HuH-7.5 (cell line): ENCODE measurements at places on chromosomes 2 and 18.

DNA sequence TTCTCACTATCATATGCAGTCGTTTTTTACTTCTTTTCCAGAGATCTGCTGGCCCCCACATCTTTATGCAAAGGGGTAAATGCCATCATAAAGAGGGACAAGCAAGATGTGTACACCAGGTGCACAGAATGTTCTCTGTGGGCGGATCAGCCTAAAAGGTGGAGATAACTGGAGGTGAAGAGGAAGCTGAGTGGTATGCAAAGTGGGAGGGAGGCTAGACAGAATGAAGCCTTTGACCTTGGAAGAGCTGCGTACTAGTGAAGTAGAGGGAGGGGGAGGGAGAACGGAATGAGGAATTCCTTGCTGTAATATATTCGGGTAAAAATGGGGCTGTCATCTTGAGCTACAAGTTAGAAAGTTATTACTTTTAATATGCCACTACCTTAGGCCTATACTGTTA, 287.5 kb upstream of the VRK2 start:
- DNase-seq = no peak

DNA sequence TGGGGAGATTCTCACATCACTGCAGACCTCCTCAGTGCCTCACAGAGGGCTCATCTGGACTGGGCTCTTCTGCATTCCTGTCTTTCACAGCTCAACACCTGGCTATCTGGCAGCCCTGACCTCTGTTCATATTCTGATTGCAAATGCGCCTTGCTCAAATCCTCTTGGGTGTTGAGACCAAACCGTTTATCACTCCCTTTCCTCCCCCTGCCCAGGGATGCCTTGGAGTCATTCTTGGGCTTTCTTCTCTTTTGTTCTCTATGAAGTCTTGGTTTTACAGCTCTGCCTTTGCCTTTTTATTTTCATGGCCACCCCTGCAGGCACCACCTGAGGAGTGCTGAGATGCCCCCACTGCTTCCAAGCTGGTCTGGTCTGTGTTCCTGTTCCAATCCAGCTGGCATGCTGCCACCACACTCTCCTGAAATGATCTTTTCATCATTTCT, 26.3 kb downstream of the TUBB6 start:
- DNase-seq = no peak

DNA sequence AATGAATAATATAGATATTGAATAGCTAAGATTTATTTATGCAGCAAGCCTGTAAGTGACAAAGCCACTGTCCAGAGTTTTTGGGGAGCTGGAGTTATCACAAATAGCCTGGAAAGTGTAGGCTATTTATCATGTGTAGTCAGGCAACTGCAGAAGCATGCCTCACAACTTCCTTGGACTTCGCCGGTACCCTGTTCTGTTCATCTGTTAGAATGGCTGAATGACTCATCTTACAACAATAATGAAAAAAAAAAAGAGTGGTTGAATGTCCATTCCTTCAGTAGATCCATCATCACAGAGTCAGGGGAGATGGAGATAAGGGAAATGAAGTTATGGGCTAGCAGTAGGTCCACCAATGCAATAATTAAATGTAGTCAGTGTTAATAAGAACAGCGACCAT, 24.0 kb upstream of the ATP5MC3 start:
- DNase-seq = no peak

- DNase-seq = peak; percentile 18
Observed at GRCh38 chr2:216283038-216283900, 89.0 kb downstream of the MARCHF4 start.

GRCh38 chr2:153476816-153477635, 1.5 kb downstream of the RPRM start:
- peak; percentile 20 for DNase-seq

DNA sequence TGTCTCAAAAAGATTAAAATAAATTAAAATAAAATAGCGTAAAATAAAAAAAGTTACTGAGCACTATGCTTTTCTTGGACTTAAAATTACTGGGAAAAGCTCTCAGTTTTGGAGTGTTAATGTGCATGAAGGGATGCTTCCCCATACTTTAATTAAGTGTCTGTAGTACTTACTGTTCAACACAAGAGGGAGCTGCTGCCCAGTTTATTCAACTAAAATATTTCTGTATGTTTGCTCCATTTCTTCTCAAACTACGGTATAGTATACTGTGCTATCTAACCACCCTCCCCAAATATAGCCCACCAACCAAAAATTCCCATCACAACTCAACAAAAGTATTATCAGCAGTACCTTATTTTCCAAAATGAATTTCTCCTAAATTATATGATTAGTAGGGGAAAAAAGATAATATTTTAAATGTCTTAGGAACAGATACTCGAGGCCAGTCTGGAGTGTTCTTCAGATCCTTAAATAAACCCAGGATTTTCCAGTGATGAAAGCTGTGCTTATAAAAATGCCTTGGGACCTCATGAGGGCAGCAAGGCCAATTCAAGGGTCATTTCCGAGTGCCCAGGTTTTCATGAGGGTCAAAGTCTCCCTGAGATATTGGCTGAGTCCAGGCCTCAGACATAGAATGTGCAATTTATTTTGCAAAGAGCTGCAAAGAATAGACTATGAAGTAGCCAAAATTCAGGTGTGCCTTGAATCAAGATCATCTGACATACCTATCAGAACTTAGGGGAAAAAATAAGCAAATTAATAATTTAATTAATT, 64.1 kb downstream of the CHRNA1 start:
- DNase-seq = peak; percentile 61

DNA sequence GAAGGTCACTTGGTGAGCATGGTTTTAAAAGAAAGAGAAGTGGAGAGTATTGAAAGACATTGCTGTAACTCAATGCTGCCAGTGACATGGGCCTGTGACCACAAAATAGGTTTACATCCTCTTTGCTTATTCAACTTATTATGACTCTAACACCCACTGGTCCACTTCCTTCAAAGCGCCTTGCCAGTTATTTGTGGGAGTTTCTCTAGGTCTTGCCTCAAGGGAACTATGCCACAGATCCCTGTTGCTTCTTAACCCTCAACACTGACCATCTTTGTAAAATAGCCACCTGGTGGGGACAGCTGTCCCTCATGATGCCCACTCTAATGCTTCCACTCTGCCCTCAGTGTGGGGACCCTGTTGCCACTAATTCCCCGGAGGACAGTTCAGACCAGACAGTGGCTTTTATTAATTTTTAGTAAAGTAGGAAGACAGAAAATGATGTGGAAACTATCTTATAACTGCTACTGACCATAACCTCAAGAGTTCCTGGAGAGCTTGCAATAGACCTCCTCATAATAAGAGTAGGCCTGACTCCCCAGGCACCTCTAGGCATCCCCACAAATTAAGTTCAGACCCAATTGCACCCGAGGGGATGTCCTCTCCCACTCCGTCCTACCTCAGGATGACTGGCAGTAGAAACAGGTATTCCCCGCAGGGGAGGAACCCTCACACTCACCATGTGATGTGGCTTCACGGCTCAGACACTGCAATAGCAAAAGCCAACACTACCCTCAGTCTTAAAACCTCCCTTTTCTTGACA, 31.3 kb upstream of the SLC25A52 start:
- DNase-seq = no peak

DNA sequence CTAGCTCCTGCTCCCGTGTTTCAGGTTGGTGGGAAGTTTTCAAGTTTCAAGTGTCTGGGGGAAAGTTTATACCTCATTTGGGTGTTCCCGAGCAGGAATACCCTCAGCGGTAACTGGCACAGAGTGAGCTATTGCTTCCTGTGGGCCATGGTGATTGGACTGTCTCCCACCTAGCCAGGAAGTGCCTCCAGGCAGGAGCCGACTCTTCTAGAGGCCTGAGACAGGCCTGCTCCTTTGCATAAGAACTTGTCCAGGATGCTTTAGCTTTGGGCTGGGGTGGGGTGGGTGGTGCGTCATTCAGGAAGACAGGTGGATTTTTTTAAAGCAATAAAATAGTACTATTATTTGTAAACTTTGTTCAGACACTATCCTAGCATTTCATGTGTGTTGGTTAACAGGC, 23.5 kb upstream of the DNMT3A start:
- no peak for DNase-seq

DNA sequence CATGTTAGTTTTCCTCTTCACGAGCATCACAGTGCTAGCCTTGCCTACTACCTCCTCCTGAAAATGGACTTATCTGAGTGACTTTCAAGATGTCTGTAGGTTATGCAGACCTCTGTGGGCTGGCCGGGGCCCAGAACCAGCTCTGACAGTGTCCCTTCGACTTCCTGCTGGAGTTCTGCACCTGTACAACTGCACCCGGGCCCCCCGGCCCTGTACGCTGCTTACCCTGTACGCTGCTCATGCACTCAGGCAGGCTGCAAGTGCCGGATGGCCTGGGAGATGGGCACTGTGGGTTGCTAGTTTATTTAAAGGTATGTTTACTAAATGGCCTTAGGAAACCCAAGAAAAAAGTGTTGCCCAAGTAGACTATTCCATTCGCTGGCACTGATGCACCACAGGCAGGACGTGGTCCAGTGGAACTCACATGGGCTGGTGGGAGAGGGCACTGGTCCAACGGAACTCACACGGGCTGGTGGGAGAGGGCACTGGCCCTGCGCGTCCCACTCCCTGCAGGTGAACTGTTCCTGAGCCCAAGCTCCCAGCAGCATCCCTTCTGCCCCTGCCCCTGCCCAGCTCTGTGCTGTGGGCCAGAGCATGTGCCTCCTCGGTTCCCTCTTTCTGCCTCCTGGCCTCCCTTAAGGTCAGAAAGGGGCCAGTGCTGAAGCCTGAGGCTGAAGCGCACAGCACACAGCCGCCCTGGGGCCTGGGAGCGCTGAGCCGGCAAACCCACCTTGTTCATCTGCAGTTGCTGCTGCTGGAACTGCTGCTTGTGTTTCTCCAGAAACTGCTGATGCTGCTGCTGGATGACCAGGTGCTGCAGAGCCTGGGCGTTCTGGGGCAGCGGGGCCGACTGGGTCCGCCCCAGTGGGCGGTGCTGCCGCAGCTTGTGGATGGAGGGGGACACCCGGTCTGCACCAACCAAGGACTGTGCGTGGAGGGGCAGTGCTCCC, 274.8 kb downstream of the HDAC4 start:
- DNase-seq = no peak

DNA sequence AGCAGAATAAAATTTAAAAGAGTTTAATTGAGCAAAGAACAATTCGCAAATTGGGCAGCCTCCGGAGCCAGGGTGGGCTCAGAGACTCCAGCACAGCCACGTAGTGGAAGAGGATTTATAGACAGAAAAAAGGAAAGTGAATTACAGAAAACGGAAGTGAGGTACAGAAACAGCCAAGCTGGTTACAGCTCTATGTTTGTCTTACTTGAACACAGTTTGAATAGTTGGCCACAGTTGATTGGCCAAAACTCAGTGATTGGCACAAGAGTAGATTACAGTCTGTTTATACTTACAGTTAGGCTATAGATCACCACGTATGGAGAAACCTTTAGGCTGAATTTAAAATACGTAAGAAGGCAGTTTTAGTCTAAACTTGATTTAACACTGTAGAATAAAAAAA, 78.8 kb upstream of the NEDD4L start:
- DNase-seq = no peak

- DNase-seq = no peak
Observed at GRCh38 chr2:128821010-128821409, 502.3 kb upstream of the HS6ST1 start.

- DNase-seq = no peak
Observed at GRCh38 chr2:119407430-119408220, 24.0 kb upstream of the TMEM37 start.

DNA sequence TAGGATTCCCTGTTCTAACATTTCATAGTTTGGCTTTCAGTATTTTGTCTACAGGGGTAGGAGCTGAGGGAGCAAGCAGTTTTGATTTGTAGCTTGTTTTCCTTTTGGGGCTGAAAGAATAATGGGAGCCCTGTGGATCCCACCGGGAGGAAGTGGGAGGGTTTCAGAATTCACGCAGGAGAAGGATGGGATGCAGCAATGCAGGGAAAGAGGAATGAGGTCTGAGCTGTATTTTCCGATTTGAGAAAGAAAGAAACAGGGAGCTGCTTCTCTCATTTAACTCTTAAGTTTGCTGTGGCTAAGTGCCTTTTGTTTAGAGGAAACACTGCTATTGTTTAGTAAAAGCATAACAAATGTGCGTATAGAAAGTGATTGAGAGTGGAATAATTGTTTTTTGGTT, 141.0 kb downstream of the ADCYAP1 start:
- no peak for DNase-seq

DNA sequence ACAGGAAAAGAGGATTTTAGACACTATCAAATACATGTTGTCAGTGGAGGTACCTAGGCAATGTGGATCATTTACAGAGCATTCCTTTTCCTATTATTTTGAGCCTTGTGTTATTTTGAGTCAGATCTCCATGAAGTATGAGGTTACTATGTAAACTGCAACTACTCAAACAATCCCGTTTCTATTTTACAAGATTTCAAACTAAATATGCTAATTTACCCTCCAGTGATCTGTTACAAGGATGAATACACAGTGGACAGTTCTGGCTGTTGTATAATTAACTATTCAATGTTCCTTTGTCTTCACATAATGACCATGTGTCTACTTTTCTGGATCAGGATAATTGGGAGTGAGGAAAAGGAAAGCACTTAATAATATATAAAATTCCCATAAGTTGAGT, 4.6 kb downstream of the HOXD1 start:
- DNase-seq = no peak

GRCh38 chr2:36965206-36965605, 1.1 kb downstream of the STRN start:
- no peak for DNase-seq

DNA sequence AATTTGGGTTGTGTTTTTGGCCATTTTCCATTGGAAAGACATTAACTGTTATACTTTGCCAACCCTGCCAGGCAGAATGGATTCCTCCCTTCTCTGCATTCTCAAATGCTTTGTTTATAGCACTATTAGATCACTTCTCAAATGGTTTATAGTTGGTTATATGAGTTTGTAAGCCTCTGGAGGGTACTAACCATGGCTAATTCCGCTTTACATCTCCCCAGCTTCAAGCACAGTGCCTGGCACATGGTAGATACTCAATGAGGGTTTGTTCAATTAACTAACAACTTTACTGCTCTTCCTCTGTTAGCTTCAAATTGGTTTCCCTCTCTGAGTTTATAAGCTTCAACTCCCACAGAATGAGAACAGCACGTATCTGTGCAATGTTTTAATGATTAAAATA, 213.5 kb downstream of the SOX11 start:
- no peak for DNase-seq

DNA sequence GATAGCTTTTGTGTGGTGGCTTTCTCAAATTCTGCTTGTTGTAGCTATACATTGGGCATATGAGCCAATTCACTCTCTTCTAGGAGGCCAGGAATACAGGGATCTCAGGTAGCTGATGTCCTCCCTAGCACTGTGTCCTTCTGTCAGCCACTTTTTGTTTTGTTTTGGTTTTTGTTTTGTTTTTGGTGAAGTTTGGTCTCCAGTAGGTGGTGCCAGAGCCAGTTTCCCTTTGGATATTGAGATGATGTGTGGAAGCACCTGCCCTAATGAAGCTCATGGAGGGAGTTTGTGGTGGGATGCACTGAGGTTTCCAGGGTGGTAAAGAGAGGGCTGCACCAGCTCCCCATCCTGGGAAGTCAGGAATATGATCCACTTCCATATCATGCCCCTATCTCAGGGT, 100.5 kb upstream of the VWC2L start:
- DNase-seq = no peak

DNA sequence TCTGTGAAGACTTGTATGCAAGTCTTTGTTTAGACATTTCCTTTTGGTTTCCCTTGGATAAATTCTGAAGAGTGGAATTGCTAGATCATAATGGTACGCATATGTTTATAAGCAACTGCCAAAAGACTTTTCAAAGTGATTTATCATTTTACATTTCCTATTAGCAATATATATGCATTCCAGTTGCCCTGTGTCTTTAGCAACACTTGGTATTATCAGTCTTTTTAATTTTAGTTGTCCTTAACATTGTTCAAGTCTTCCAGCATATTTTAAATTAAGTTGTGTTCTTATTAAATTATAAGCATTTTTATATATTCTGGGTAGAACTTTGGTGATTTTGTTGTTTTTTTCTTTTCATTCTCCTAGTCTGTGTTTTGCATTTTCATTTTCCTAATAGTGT, 81.8 kb downstream of the EML6 start:
- no peak for DNase-seq
